ENCODE measurements at places on chromosomes 12 and 14.
A peak's percentile ranks its signal among the peaks of the same experiment; 100 is the strongest.

DNA sequence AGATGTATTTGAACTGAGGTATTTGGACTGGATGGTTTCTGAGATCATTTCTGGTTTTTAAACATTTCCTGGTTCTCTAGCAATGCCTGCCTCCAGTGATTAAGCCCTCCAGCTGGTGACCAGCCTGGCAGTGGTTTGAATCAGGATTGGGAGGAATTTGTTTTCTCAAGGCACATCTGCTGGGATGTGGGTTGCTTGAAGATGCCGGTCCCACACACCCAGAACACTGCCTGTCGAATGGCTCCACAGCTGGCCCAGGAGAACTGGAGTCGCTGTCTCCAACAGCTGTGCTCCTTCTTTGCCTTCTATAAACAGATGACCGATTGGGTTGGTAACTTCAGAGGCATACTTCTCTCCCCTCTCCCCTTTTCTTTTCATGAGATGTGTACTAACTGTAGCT lies 258.0 kb upstream of the DDHD1 start:
- no peak for DNase-seq

GRCh38 chr14:99511421-99512109 lies 30.4 kb downstream of the CCNK start:
- DNase-seq: no peak

DNA sequence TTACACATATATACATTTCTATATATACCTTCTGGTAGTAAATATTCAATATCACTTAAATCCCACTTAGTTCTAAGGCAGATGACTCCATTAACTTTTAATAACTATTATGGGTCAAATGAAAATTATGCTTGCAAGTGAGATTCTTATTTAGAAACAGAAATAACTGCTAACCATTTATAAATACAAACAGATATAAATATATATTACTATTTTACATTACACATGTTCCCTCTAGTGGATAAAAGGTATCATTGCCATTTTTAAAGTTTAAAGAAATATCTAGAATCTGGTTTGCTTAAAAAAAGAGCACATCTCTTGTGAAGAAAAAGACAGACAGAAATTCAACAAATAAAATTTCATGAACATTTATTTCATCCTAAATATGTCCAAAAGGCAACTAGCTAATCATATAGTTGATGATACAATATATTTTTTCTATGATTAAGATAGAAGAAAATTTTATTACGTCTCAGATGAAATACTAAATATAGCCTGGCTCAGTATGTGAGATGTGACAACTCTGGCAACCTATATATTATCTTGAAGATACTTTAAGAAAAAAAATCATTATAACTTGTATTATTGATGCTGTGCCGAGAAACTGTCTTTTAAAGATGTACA lies 11.7 kb upstream of the RAD51AP1 start:
- DNase-seq: no peak

DNA sequence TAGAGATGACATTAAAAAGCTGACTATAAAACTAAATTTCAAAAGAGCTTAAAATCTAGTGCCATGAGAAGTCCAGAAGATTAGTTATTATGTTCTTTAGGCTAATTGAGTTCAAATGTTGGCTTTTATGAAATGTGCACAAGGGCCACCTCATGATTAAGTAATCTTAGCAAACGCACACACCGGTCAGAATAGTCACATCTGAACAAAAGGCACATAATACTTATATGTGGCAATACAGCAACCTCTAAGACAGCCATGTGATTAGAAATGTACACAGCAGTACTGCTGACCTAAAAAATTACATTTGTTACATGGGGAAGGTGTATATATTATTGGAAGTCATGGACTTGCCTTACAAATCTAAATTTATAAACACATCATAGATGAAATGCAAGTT lies 344.7 kb upstream of the GARIN6 start:
- DNase-seq: no peak

GRCh38 chr12:125604976-125605375 lies 539.7 kb downstream of the AACS start:
- no peak for DNase-seq

GRCh38 chr12:30323008-30323407 lies 372.7 kb downstream of the IPO8 start:
- DNase-seq: no peak

GRCh38 chr12:31929027-31929526 lies 30.1 kb upstream of the RESF1 start:
- peak; percentile 35 for DNase-seq

- DNase-seq: no peak
These were observed 846 bp upstream of the MTHFD1 start for GRCh38 chr14:64387232-64387781.

GRCh38 chr14:73463411-73463810 lies 5.1 kb upstream of the NUMB start:
- no peak for DNase-seq

- DNase-seq: no peak
These were observed 20.7 kb downstream of the MDM2 start for GRCh38 chr12:68828672-68829068.

DNA sequence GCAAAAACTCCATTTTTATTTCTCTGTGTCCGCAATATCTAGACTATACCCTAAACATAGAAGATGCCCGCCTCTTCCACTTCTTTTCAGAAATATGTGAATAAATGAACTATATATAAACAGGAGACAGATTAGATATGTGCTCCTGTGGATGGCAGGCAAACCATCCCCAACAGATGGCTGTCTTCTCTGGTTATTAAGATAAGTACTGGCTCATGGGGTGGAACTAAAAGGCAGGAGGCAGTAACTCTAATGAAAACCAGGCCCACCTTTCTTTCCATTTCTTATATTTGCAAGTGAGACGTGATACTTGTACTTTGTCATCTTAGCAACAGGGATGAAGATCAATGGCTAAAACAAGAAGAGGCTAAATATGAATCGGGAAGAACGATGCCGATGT lies 20.2 kb downstream of the E2F7 start:
- DNase-seq: no peak

- no peak for DNase-seq
These were observed 10.5 kb downstream of the SARNP start for GRCh38 chr12:55806982-55807381.

DNA sequence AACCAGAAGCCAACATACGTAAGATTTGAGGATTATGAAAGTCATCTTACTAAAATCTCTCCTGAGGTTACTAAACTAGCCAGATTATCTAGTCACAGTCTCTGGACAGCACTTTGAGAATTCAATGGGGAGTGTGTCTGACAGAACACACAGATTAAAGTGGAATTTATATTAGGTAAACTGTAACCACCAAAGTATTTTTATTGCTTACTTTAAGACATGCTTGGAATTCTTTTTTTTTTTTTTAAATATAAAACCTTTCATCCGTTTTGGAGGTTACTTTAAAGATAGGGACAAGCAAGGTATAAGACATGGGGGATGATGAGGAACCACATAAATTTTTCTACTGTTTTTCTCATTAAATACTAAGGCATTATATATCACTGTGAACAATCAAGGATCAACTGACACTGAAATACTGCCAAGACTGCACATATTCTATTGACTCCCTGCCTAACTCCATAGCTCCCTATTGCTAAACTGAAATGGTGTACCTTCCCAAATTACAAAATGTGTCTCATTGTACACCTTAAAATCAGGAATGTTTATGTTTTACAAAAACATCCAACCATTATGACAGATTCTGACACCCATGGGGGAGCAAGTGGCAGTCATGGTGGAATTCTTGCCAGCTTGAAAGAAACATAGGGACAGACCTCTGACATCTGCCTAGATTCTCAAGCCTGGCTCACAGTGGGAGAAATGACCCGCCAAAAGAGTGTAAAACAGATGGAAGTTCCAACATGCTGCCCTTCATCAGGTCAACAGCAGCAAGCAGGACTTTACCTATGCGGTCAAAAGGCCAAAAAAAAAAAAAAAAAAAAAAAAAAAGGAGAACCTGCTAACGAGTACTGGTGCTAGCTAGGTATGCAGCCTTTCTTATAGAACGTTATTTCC lies 239.3 kb downstream of the MED13L start:
- DNase-seq: no peak

GRCh38 chr12:2652401-2653081 lies 142.2 kb upstream of the FKBP4 start:
- DNase-seq: no peak

DNA sequence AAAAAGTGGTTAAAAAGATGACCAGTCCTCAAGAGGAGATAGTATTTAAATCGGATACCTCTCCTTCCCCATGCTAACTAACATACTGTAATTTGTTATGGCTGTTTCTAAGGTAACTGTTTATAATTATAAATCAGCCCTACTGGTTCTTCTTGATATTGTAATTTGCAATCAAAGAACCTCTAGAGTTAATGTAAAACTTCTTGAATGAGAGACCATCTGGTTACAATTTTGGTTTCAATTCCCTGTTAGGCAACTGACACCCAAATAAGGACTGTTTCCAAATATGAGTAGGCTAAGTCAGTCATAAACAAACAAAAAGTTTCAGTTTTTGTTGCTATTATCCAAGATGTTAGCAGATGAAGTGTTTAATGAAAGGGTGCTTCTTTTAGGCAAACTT lies 120.2 kb upstream of the DNM1L start:
- no peak for DNase-seq

DNA sequence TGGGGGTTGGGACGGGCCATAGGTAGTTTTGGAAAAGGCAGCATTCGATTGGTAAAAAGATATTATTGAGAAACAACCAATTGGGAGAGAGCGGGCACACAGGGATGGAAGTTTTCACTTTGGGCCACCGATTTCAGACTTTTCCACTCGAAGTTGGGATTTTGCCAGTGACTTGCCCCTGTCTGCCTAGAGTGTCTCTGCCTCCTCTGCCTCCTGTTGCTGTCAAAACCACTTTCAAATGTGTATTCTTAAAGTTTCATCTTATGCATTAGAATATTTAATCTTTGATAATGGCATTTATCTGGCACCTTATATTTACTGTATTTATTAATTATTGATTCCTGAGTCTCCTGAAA lies 182.3 kb downstream of the FUT8 start:
- no peak for DNase-seq

- no peak for DNase-seq
These were observed at the start of gene CLEC2B for GRCh38 chr12:9869307-9870161. TSS of gene CLEC2B (minus strand) at chr12:9869354.

- no peak for DNase-seq
These were observed 1.2 kb downstream of the AMHR2 start for GRCh38 chr12:53424626-53425514.

DNA sequence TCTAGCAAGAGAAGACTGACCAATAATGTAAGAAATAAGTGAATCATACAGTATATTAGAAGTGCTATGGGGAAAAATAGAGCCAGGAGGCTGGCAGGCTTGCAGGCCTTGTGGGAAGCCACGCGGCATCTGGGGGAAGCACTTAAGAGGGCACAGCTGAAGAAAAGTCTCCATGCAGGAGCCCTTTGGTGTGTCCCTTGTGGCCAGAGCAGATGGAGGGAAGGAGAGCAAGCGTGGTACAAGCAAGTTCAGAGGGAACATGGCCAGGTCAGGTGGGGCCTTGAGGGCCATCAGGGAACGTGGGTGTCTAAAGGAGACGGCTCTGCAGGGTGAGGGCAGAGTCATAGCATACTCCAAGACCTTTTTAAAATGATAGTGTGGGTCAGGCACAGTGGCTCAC lies 51.7 kb downstream of the LRRC74A start:
- DNase-seq: no peak

DNA sequence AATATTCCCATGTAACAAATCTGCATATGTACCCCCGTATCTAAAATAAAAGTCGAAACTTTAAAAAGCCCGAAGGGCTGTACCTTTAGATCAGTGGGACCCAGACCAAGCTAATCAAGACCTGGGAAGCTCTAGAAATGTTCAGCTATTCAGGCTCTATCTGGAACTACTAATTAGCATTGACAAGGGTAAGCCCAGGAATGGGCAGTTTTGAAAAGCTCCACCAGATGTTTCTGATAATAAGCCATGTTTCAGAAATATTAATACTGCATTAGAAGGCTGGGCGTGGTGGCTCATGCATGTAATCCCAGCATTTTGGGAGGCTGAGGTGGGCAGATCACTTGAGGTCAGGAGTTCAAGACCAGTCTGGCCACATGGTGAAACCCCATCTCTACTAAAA lies 20.4 kb upstream of the TMEM260 start:
- DNase-seq: no peak

GRCh38 chr12:126343321-126343720 lies 1278.1 kb downstream of the AACS start:
- DNase-seq: no peak

DNA sequence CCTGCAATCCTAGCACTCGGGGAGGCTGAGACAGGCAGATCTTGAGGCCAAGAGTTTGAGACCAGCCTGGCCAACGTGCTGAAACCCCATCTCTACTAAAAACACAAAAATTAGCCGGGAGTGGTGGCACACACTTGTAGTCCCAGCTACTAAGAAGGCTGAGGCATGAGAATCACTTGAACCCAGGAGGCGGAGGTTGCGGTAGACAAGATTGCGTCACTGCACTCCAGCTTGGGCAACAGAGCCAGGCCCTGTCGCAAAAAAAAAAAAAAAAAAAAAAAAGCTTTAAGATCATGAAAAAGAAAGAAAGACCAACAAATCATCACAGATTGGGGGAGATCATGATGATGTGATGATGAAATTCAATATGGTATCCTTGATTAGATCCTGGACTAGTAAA lies 30.6 kb downstream of the WDR89 start:
- DNase-seq: no peak

- no peak for DNase-seq
These were observed 82.9 kb downstream of the FGD4 start for GRCh38 chr12:32482226-32482625.

- DNase-seq: no peak
These were observed 950.2 kb downstream of the BCL11B start for GRCh38 chr14:98321841-98322240.

DNA sequence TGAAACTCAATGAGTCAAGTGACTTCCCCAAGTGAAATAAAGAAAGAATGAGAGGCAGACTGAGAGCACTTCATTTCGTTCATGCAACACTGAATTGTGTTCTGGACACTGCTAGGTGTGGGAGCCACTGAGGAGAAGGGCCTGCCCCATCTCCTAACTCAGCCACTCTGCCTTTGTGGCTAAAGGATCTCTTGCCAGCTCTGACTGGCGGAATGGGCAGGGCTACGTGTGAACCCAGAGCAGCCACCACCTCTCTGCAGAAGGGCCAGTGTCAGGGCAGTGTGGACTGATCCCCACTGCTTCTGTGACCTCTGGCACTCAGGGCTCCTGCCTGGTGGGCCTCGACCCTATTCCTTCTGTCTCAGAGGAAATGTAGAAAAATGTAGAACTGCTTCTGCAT lies 46.5 kb upstream of the GZMB start:
- no peak for DNase-seq

DNA sequence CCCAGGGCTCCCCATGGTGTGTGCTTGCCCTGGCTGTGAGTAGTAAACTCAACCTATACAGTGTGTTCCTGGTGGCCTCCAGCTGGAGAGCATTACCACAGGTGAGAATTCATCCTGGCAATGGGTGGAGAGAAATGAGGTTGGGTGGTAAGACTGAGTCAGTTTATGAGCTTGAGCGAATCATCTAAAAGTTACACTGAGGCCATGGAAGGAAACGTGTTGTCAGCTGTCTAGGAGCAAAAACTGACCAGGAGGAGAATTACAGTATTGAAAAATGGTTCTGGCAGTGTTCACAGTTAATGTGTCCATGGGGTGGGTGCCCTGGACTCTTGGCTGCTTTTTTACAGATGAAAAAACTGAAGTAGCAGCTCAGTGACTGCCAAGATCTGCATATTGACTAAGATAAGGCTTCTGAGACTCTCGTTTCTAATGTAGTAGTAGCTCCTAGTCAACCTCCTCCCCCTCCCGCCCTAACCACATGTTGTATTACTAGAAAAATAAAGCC lies 202.0 kb upstream of the AMIGO2 start:
- DNase-seq: no peak

GRCh38 chr14:80981156-80981555 lies 25.7 kb downstream of the TSHR start:
- DNase-seq: no peak

All from activated CD4-positive, alpha-beta T cell treated with anti-CD3 and anti-CD28 coated beads, Interleukin-2, amount 50 U/mL, for 4 hours (primary cell).